Bronchial epithelial cell (primary cell): ENCODE measurements at places on chromosomes 16 and 17. TPM values are rescaled to one million over a fixed set of nuclear protein-coding genes. Genes with fewer than 3 reads are reported as not detected.

DNA sequence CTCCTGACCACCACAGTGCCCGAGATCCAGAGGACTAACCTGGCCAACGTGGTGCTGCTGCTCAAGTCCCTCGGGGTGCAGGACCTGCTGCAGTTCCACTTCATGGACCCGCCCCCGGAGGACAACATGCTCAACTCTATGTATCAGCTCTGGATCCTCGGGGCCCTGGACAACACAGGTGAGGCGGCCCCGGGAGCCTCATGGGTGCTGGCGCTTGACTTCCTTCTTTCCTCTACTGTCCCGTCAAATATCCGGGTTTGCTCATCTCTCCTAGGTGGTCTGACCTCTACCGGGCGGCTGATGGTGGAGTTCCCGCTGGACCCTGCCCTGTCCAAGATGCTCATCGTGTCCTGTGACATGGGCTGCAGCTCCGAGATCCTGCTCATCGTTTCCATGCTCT, 13.7 kb downstream of the DHX38 start:
- no peak for DNase-seq

DNA sequence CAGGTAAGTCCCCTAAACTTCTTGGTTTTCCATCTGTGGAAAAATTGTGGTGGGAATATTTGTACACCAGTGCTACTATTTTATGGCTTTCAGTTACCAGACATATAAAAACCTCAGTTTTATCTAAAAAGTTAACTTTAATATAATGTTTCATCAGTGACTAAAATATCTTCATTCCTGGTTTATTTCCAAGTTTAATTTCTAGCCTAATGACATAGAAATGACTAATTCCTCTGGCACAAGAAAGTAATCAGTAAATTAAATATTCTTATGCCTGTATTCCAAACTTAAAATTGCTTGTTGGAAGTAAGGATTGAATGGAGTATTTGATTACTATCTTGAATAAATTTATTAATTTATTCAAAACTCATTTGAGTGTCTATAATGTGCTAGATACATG, 757.0 kb downstream of the CDH11 start:
- no peak for DNase-seq

GRCh38 chr16:1005286-1005685, 23.7 kb downstream of the SOX8 start:
- no peak for DNase-seq

DNA sequence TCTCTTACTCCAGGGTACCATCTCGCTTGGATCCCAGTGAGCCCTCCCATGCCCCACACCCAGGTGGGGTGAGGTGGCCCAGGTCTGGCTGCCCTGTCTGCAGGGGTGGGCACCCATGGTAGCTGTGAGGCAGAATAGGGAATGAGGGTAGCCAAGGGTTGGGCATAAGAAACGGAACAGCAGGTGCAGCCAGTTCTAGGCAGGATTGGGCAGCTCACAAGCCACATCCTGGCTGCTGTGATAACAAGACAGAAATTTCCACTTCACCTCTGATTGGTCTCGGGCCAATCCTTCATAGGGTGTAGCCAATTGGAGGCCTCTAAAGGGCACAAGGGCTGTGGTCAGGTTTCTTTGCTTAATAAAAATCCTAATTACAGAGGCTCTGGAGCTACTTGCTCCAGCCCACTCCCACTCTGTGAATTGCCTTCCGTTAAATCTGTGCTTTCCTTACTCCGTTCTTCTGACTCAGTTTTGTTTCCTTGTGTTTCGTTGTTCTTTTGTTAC, 1.5 kb upstream of the ARHGDIG start:
- peak; percentile 79 for DNase-seq

SNAI3 gene
- 0.26 TPM in 1 of 2 replicates, not detected in the other for total RNA-seq

NACA2 gene
- not detected in 2 replicates for total RNA-seq

PIK3R5 gene
- total RNA-seq: not detected in 2 replicates
